ENCODE measurements at places on chromosomes 4 and X.

GRCh38 chr4:82049294-82049693, 324.5 kb downstream of the HNRNPD start:
- H3K4me1 ChIP-seq: no peaks in the 10 kb centered on the region
- no peak overlapping the region for H3K27ac ChIP-seq
- H3K36me3 ChIP-seq: no peaks in the 10 kb centered on the region
- H3K4me3 ChIP-seq: no peak overlapping the region
- DNase-seq: no peak

DNA sequence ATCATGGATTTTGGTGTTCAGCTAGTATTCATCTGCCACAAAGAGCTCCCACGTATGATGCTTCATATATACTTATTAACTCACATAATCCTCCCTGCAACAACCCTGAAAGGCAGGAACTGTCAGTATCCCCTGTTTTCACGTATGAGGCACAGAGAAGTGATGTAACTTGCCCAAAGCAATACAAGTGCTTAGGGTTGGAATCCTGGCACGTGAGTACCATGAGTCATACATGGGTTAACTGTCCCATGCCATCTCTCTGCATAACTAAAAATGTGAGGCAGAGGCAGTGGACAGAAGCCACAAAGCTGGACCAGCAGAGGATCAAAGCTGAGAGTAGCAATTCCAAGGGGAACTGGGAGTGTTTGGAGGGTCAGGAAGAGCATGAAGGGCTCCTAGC, 35.7 kb upstream of the EGFL6 start:
- no peak for DNase-seq
- no peak overlapping the region for H3K4me3 ChIP-seq
- peaks cover 18% of the 10 kb centered on the region for H3K27me3 ChIP-seq
- no peaks in the 10 kb centered on the region for H3K4me1 ChIP-seq

DNA sequence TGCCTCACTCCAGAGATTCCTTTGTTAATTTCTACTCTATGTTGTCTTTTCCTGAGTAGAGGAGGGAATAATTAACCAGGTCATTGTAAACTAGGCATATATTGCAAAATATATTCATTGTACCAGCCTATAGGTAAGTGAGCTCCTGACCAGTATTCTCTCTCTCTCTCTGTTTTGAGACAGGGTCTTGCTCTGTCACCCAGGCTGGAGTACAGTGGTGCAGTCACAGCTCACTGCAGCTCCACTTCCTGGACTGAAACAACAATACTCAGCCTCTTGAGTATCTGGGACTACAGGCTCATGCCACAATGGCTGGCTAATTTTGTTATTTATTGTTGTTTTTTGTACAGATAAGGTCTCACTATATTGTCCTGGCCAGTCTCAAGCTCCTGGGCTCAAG, 198.3 kb downstream of the ARAP2 start:
- DNase-seq: no peak
- no peaks in the 10 kb centered on the region for H3K36me3 ChIP-seq
- no peak overlapping the region for H3K4me3 ChIP-seq
- no peaks in the 10 kb centered on the region for H3K4me1 ChIP-seq
- no peaks in the 10 kb centered on the region for H3K27me3 ChIP-seq
- H3K27ac ChIP-seq: no peak overlapping the region

DNA sequence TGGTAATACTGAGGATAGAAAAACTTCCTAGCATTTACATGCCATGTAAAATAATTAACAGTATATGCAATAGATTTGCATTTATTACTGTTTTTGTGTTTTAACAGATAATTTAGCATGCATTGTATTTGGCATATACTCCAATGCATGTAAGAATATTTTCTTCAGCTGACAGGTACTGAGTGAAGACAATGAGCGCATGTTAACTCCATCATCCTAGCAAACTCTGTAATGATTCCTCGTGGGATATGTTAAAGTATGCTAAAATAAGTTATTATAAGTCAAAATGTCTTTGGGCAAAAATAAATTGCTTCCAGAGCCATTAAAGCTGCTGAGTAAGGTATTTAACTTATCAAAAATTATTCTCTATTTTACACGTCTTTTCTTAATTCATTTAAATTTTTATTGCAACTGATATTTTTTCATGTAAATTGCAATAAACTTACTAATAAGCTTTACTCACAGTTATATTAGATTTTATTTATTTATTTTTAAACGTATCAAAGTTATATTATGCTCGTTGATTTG, 616.4 kb upstream of the NDST4 start:
- no peaks in the 10 kb centered on the region for H3K36me3 ChIP-seq
- no peak overlapping the region for H3K27ac ChIP-seq
- no peak overlapping the region for H3K4me3 ChIP-seq
- DNase-seq: no peak

- no peaks in the 10 kb centered on the region for H3K36me3 ChIP-seq
- H3K27ac ChIP-seq: no peak overlapping the region
- no peak for DNase-seq
- H3K27me3 ChIP-seq: peaks cover 63% of the 10 kb centered on the region
- H3K4me3 ChIP-seq: no peak overlapping the region
- H3K4me1 ChIP-seq: peaks cover 5% of the 10 kb centered on the region
Measured at GRCh38 chr4:168630445-168631187, 133.8 kb downstream of the PALLD start.

GRCh38 chr4:35802644-35803043, 441.7 kb downstream of the ARAP2 start:
- DNase-seq: no peak
- H3K4me1 ChIP-seq: no peaks in the 10 kb centered on the region
- H3K36me3 ChIP-seq: peaks cover 3% of the 10 kb centered on the region

- H3K27ac ChIP-seq: no peak overlapping the region
- no peak for DNase-seq
- no peak overlapping the region for H3K4me3 ChIP-seq
- H3K27me3 ChIP-seq: no peaks in the 10 kb centered on the region
- H3K4me1 ChIP-seq: no peaks in the 10 kb centered on the region
- no peaks in the 10 kb centered on the region for H3K36me3 ChIP-seq
Measured at GRCh38 chr4:65521666-65522065, 148.6 kb downstream of the EPHA5 start.

Data from effector memory CD8-positive, alpha-beta T cell (primary cell).